Stimulated activated CD8-positive, alpha-beta memory T cell treated with anti-CD3 and anti-CD28 coated beads, Interleukin-4, amount 100 ng/mL, for 4 hours (primary cell): ENCODE measurements at places on chromosomes 2 and 18.
A peak's percentile ranks its signal among the peaks of the same experiment; 100 is the strongest.

GRCh38 chr2:130894326-130894942 lies 57.7 kb downstream of the ARHGEF4 start:
- no peak for DNase-seq

DNA sequence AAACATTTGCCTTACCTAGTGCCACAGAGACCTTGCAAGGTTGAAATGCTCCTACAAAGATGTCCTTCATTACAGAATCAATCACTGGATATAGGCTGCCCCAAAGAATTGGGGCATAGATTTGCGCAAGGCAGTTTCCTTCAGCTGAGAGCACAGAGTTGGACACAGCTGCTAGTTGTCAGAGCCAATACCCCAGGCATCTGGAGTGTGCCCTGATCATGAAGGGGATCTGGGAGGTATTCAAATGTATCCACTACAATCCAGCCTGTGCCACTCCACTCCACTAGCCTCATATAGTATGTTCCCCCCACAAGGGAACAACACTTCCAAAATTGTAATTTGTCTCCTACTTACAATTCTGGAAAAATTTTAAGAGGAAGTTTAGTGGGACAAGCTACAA lies 62.3 kb upstream of the ITPRID2 start:
- no peak for DNase-seq

GRCh38 chr2:120986898-120987650 lies 251.4 kb downstream of the GLI2 start:
- no peak for DNase-seq

GRCh38 chr2:54480025-54480424 lies 23.9 kb downstream of the SPTBN1 start:
- DNase-seq, result no peak

- no peak for DNase-seq
Measured at GRCh38 chr2:40488101-40488601, 36.3 kb upstream of the SLC8A1 start.

DNA sequence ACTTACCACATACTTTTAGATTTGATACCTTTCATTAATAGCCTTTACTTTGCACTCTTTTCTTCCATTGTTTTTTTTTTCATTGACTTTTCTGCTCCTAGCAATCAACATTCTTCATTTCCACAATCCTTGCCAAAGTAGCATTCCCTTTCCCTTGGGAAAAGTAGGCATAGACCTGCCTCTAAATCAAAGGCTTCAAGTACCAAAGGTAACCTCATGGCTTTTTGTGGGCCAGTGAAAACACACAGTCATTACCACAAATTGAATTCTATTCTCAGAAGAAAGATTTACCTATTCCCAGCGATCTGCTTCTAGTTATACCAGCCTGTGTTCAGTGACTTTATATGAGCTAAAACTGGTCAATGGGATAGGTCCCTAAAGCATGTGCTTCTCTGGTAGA lies 109.2 kb downstream of the SOCS6 start:
- no peak for DNase-seq

- DNase-seq, result no peak
Measured at GRCh38 chr2:216188956-216189355, 79.8 kb downstream of the XRCC5 start.

GRCh38 chr2:128237081-128237534 lies 81.6 kb downstream of the HS6ST1 start:
- no peak for DNase-seq

DNA sequence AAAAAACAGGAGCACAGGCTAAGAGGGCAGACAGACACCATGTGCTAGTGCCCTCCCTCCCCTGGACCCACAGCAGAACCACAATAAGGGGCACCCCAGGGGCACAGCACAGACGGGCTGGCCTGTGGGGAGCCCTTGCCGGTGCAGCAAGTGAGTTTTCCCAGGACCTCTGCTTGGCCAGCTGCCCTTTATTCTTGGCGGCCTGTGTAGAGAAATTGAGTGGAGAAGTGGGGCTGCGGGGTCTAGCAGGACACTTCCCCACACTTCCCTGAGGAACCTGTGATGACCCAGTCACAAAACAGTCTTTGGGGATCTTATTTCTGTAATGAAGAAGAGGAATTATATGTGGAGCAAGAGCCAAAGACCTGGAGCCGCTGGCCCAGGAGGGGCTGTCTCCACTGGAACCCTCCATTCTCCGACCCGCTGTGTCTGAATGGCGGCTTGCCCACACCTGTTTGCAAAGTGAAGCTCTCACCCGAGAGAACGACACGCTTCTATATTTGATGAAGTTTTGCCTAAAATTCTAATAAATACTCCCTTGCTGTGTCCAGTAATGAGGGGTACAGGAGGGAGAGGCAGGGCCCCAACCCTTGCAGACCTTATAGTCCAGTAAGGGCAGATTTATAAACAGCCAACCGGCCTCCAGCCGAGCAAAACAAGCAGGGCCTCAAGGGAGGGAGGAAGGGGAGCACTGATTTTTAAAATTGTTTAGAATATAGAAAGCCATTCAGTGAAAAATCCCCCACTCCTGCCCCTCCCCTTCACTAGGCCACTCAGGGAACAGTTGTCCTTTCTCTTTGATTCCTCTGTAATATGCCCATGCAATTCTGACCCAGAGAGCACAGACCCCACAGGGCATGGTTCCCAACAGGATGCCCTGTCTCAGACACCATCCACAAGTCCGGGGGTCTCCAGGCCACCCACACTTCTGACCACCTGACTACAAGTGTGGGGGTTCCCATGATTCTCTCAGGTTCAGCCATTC lies 44.7 kb upstream of the SNED1 start:
- DNase-seq, result no peak

- no peak for DNase-seq
Measured at GRCh38 chr2:234060236-234060635, 9.7 kb downstream of the SPP2 start.

DNA sequence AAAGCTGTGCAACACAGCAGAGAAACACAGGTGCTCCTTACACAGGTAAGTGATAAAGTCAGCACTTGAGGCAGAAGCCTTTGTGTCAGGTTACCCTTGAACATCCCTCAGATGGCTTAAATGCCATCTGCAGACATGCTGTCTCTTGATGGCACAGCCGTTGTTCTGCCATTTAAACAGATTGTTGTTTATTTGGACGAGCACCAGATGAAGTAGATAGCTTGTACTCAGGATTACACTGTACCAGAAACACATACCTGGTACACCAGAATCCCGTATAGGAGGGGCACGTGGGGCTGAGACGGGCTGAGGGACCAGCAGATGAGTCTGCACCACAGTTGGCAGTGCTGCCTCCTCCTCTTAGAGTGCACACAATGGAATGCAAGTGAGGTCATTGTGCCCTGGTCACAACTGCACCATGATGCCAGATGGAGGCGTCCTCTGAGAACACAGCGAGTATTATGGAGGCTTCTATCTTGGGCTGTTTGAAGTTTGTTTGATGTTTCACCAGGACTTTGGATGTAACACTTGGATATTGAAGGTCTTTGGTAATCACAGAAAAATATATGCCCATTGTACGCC lies 143.0 kb downstream of the TANC1 start:
- DNase-seq, result no peak

GRCh38 chr2:113173542-113174375 lies at the start of gene PSD4:
PSD4 (plus strand) TSS chr2:113173971; CDS start chr2:113182457, 8,486 bp downstream.
- DNase-seq, result peak; percentile 71

DNA sequence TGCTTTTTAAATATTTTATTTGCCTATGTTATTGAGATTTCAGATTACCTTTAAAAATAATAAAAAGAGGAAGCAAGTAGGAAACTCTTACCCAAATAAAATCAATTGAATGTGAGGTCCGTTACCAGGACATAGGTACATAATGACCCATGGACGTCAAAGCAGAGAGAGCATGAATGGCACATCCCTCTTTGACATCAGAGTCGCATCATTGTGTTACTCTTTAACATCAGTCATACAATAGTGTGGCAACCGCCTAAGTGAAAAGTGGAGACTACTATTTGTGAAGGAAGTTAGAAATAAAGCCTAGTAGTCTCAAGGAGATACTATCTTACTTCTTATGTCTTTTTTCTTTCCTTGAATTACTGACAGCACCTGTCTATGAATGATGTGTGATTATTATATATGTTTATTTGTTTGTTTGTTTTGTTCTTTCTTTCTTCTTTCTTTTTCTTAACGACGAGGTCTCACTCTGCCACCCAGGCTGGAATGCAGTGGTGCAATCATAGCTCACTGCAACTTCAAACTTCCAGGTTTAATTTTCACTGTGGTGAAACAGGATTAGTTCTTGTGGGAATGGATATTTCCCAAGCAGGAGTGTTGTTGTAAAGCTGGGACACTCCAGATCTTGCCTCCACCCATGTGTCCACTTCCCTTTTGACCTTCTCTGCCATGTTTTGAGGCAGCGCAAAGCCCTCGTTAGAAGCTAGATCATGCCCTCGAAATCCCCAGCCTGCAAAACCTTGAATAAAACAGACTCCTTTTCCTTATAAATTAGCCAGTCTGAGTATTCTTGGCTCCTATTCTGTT lies 407.2 kb upstream of the NETO1 start:
- DNase-seq, result no peak

- no peak for DNase-seq
Measured at GRCh38 chr18:74310411-74310810, 5.2 kb upstream of the C18orf63 start.

- DNase-seq, result no peak
Measured at GRCh38 chr2:159912580-159912979, 114.6 kb upstream of the CD302 start.

- no peak for DNase-seq
Measured at GRCh38 chr2:64466478-64467085, 12.6 kb downstream of the LGALSL start.

GRCh38 chr2:1504311-1504750 lies 91.1 kb downstream of the TPO start:
- DNase-seq, result no peak

- no peak for DNase-seq
Measured at GRCh38 chr2:112004253-112004645, 50.8 kb upstream of the TMEM87B start.

DNA sequence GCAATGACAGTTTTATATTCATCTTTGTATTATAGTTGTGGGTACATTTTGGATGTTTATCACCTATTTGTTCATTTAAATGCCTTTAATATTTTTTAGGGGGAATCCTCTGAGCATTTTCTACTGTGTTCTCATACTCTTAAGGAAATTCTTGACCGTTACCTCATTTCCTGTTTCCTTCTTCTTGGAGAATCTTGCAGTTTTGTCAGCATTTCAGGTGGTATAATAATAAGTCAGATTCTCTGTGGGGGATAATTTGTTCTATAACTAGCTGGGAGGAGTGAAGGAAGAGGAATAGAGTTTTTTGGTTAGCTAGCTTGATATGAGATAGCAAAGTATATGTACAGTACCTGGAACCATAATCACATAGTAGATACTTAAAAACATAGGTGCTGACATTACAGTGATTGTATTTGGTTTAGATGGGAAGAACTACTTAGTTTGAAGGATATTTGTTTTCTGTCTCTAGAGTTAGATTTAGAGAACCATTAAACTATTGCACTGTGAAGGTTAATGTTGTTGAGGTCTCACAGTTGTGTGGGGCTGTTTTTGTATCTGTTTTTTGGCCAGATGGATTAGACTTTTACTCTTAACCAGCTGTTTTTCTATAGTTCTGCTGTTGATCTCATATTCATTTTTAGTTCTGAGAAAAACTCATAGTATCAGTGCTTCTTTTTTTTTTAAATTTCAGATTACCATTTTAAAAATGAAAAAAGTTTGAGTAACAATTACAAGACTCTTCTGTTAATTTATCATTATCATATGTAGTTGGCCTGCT lies 14.2 kb downstream of the MTX2 start:
- DNase-seq, result no peak

GRCh38 chr2:46258937-46259776 lies 38.0 kb upstream of the EPAS1 start:
- DNase-seq, result no peak

GRCh38 chr2:241608881-241609280 lies 28.1 kb downstream of the THAP4 start:
- DNase-seq, result no peak

GRCh38 chr18:13576598-13576997 lies 149.8 kb downstream of the FAM210A start:
- no peak for DNase-seq

GRCh38 chr2:60839126-60839813 lies 42.1 kb upstream of the REL start:
- no peak for DNase-seq

- DNase-seq, result no peak
Measured at GRCh38 chr2:102520009-102520408, 47.0 kb downstream of the SLC9A4 start.

GRCh38 chr2:65456064-65456463 lies 23.7 kb upstream of the SPRED2 start:
- DNase-seq, result no peak

- no peak for DNase-seq
Measured at GRCh38 chr2:129699781-129700573, 279.5 kb upstream of the RAB6C start.

DNA sequence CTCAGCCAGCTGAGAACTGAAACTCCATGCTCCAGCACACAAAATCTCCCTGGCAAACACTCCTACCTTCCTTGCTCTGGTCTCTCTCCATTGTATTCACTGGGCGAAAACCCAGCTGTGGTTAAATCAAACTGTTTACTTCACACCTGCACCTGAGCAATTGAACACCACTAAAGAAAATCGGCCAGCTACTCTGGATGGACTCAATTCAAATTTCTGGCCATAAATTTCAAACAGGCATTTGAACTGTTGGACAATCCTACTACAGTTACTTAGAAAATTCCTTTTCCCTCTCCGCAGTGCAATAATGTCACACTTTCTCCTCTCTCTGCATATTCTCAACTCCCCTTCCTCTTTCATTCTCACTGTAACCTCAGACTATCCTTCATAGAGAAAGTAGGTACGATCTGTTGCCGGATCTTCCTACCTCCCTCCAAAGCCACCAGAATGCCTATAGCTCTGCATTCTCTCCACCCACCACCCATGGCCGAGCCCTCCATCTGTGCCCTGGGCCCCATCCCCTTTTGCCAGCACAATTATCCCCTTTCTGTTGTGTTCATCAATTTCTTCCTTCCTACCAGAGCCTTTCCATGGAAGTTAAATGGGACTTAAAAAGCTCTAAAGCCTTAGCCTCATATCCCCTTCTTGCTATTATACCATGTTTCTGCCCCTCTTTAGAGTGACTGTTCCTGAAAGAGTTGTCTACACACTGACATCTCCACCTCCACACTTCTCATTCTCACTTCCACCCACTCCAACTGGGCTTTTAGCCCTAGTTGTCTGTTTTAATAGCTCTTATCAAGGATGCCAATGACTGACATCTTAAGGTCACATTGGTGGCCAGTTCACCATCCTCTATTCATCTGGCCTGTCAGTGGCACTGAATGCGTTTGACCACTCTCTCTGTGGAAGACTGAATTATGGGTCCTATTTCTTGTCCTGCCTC lies 127.5 kb upstream of the SLC1A4 start:
- no peak for DNase-seq

DNA sequence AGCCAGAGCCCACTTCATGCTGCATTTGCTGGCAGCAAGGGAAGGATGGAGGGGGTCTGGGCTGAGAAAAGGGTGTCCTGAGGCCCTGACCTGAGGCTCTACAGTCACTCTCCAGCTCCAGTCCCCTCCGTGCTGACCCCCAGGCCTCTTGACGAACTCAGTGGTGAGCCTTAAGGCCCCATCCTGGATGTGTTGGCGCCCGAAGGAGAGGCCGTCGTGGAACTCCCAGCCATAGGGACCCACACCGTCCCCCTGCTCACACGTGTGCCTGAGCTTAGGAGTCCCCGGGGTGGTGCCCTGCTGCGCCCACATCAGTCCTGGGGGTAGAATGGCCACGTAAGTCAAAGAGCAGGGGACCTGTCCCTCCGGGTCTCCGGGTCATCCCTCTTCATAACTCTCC lies 776 bp downstream of the MOGS start:
- no peak for DNase-seq

GRCh38 chr2:207734264-207734635 lies 22.8 kb downstream of the CCNYL1 start:
- no peak for DNase-seq
